Activated CD4-positive, CD25-positive, alpha-beta regulatory T cell (primary cell): ENCODE measurements at places on chromosomes 12 and 14.

DNA sequence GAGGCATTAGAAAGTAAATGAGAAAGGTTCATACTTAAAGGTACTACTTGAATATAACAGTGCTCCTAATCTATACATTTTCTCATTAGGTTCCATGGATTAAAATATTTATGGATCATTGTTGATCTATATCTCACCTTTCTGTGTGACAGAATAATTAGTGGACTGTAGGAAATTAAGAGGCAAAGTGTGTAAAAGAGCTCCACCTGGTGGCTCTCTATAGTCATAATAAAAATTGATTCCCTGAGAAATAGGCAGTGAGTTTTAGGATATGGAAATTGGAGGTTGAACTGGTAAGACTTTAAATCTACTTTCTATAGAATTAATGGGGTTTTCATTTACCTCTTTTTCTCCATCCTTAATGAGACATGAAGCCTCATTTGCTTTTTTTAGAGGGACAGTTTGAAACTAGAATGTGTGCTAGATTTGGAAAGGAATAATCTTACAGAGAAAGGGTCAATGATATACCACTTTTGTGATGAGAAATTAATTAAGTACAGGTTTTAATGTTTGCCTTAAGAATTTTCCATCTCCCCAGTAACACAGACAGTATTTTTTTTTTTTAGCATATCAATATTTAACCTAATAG is 11.8 kb upstream of the DERA start:
- no peak for DNase-seq

GRCh38 chr12:85558684-85559083 is 277.5 kb downstream of the RASSF9 start:
- no peak for DNase-seq

DNA sequence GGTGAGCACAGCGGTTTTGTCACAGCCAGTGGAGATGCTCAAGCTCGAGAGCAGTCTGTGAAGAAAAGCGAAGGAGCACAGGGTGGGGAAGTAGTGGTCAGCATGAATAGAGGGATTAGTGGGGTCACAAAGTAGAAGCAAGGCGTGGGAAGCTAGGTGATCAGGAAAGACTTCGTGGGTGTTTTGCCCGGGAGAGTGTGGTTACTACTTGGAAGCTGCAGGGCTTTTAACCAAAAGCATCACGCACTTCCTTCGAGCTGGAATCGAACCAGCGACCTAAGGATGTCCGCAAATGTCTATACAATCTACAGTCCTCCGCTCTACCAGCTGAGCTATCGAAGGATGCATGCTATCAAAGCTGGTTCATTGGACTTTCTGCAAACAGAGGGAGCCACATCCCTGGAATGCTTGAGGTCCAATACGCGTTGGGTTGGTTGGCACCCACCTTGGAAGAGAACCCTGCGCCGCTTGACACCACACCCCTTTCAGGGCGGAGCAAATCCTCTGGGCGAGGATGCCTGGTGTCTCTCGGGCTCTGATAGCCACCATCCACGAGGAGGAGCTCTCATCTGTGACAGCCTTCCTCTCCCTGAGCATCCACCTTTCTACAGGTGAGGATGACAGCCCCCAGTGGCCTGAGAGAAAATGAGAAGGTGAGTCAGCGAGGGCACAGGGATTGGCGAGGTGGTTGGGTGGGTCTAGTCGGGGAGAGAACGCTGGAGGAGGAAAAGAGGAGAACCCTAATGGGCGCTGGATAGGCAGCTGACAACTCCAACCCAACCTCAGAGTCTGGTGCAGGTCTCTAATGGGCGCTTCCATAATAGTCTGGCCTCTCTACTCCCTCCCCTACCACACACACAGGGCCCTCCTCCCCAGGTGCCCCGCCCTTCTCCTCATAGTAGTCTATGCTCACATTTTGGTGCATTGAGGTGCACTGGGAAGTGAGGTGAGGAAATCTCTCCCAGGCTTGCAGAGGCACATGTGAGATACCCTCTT is 16.0 kb upstream of the OR6S1 start:
- no peak for DNase-seq

GRCh38 chr14:24701062-24701461 is 67.1 kb upstream of the GZMB start:
- no peak for DNase-seq

DNA sequence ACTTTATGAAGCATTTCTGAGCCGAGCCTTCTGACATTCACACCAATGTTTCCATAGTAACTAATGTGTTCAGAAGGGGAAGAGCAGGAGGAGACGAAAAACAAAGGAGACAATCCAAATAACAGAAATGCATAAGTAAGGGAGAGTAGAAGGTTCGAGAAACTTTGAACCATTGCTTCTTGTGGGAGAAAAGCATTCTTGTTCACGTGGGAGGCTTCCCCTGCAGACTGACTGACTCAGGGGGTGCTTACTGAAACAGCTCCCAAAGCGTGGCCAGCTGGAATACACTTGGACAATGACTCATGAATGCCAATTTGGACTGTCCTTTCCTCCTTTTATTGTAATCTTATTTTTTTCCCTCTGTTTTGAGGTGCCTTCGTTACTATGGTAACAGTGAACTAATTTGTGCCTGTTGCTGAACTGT is 73.9 kb downstream of the NEDD1 start:
- DNase-seq, result no peak
